Tibial artery (tissue), 4 donors: ENCODE measurements at places on chromosomes 7 and 10.

GRCh38 chr7:44678471-44679179 lies 70.0 kb upstream of the ZMIZ2 start:
- H3K27ac ChIP-seq: no peak overlapping the region
- H3K4me3 ChIP-seq: no peak overlapping the region

DNA sequence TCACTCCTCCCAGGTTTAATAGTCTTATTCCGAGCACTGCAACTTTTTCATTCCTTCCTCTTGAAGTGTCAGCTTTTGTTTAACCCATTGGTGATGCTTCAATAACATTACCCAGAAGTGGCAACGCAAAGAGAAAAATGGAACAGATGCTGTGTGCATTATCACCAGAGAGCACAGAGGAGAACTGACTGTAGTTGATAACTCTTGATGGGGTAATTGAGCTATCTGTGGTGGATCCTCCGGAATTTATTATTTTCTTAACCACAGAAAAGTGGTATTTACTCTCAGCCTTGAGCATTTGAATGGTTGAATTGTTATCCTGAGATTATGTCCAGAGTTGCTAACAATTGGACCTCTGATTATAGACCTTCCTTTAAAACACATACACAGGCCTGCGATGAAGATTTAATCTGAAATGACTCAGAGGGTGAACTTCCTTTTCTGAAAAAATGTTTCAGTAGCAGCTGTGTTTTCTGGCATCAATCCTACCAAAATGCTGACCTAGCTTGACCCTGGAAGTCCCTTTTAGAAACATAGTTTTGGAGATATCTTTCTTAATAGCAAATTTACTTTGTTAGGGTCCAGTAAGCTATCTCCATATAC lies 1584.4 kb upstream of the LRRTM3 start:
- H3K27me3 ChIP-seq: no peaks in the 10 kb centered on the region
- H3K36me3 ChIP-seq: no peaks in the 10 kb centered on the region
- no peaks in the 10 kb centered on the region for H3K4me1 ChIP-seq
- no peak overlapping the region for H3K27ac ChIP-seq

DNA sequence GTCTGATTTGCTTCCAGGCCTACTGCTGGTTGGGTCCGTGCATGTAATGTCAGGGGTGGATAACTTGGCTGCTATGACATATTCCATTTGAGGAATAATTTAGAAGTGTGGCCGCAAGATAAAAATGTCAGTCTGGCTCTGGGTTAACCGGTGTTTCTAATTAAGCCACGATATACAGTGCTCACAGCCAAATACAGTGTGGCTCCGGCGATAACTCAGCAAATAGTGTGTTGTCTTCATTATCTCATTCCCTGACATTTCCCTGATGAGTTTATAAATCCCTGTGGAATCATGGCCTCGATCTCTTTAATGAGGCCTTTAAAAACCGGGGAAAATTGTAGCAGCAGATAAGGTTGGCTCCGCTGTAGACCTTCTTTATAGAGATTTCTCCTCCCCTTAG lies 1125.0 kb downstream of the TYW1 start:
- no peaks in the 10 kb centered on the region for H3K36me3 ChIP-seq
- H3K4me3 ChIP-seq: no peak overlapping the region
- H3K27ac ChIP-seq: no peak overlapping the region
- no peaks in the 10 kb centered on the region for H3K4me1 ChIP-seq
- DNase-seq: no peak

DNA sequence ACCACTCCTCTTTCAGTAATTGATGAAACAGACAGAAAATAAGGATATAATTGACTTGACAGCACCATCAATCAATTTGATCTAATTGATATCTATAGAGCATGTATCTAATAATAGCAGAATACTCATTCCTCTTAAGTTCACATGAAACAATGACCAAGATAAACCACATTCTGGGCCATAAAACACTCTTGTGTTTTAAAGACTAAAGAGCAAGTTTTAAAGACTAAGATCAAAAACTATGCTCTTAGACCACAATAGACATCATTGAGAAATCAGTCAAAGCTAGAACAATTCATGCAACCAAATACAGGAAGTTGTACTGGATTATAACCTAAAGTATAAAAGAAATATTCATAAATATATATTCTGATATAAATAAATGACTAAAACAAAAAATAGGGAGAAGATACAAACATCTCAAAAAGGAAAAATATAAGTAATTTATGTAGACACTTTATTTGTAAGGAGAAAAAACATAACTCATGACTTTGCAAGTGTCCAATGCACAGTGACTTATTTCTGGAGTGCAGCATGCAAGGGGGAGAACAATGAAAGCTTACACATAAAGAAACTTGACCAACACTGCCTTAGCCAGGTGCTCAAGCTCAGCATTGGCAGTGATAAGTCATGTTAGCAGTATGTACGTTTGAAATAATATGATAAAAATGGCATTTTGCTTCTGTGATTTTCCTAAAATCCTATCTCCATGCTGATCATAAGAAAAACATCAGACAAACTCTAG lies 312.7 kb upstream of the IGFBP3 start:
- no peaks in the 10 kb centered on the region for H3K27me3 ChIP-seq
- no peaks in the 10 kb centered on the region for H3K36me3 ChIP-seq
- H3K27ac ChIP-seq: no peak overlapping the region
- H3K4me1 ChIP-seq: no peaks in the 10 kb centered on the region

DNA sequence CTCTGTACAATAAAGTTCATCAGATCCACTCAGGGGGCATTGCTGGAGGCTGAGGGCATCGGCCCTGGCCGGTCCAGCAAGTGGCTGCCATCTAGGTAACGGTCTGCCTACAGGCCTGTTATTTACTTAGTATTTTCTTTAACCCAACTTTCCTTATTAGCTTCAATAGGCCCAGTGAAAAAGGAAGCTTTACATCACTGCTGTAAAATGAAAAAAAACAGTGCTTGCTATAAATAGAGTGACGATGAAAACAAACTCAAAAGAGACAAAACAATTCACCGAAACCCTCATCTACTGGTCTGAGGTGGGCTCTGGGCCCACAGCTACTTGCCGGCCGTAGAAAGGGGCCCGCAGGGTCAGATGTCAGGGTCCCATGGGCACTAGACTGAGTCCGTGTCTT lies 192.5 kb downstream of the ELFN1 start:
- H3K4me3 ChIP-seq: no peak overlapping the region
- no peaks in the 10 kb centered on the region for H3K27me3 ChIP-seq
- no peak for DNase-seq
- no peaks in the 10 kb centered on the region for H3K4me1 ChIP-seq
- no peak overlapping the region for H3K27ac ChIP-seq

GRCh38 chr7:71480791-71481190 lies 348.8 kb downstream of the GALNT17 start:
- DNase-seq: peak; percentile 85
- H3K4me3 ChIP-seq: no peak overlapping the region
- peaks cover 13% of the 10 kb centered on the region for H3K4me1 ChIP-seq
- H3K27ac ChIP-seq: peak overlapping the region; percentile 44
- H3K36me3 ChIP-seq: no peaks in the 10 kb centered on the region
- H3K27me3 ChIP-seq: no peaks in the 10 kb centered on the region

DNA sequence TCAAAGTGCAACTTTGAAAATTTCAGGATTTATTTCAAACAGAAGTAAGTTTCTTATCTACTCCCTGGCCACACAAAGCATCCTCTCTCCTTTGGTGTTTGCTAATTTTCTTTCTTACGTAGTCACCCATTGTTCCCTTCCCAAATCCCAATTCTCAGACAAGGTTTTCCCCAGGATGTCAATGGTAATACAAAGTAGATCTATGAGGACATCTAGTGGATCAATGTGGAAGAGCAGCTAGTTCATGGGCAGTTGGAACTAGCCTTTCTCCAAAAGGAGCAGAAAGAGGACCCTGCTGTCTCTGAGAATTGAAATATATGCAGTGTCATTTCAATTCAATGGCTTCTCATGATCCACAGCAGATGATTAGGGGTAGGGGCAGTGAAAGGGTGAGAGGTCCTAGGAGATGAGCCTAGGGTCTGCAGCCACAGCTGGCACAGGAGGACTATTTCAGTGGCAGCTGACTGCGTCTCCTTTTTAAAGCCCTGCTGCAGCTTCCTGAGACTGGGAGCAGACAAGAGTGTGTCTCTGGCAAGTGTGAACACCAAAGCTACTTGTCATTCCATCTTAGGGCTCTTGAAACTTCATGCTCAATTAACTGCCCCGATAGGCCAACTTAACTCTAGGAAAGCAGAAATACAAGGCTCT lies 632.6 kb downstream of the KCNMA1 start:
- no peaks in the 10 kb centered on the region for H3K36me3 ChIP-seq
- H3K27me3 ChIP-seq: no peaks in the 10 kb centered on the region
- DNase-seq: no peak
- no peak overlapping the region for H3K4me3 ChIP-seq
- peak overlapping the region; percentile 20 for H3K27ac ChIP-seq
- peaks cover 20% of the 10 kb centered on the region for H3K4me1 ChIP-seq

- no peak overlapping the region for H3K4me3 ChIP-seq
- H3K4me1 ChIP-seq: no peaks in the 10 kb centered on the region
- H3K27me3 ChIP-seq: no peaks in the 10 kb centered on the region
- H3K36me3 ChIP-seq: no peaks in the 10 kb centered on the region
Measured at GRCh38 chr7:3579638-3580219, 278.7 kb downstream of the SDK1 start.

DNA sequence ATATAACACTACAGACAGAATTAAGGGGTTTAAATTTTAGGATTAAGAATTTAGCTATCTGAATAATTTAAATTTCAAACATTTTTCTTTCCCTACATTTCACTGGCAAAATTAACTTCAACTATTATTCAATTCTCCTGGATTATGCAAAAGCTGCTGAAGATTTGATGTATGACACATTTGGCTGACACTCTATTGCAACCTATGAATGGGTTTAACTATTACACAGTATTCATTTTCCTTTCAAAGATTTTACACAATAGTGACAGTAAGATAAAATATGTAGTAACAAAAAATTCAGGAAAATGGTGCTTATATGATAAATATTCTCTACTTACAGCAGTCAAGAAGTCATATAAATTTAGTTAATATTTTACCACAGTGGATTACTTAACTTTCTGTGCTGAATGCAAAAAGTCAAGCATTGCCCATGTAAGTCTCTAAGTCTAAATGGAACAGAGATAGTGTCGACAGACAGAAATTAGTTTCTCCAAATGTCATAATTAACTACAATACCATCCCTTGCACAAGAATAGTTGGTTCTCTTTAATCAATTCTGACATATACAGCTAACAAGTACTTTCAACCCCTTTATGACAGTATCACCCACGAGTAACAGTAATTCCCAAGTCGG lies 194.1 kb upstream of the FRMD4A start:
- H3K36me3 ChIP-seq: peaks cover 22% of the 10 kb centered on the region
- H3K4me3 ChIP-seq: no peak overlapping the region
- H3K27me3 ChIP-seq: no peaks in the 10 kb centered on the region
- H3K27ac ChIP-seq: no peak overlapping the region
- H3K4me1 ChIP-seq: no peaks in the 10 kb centered on the region
- no peak for DNase-seq

DNA sequence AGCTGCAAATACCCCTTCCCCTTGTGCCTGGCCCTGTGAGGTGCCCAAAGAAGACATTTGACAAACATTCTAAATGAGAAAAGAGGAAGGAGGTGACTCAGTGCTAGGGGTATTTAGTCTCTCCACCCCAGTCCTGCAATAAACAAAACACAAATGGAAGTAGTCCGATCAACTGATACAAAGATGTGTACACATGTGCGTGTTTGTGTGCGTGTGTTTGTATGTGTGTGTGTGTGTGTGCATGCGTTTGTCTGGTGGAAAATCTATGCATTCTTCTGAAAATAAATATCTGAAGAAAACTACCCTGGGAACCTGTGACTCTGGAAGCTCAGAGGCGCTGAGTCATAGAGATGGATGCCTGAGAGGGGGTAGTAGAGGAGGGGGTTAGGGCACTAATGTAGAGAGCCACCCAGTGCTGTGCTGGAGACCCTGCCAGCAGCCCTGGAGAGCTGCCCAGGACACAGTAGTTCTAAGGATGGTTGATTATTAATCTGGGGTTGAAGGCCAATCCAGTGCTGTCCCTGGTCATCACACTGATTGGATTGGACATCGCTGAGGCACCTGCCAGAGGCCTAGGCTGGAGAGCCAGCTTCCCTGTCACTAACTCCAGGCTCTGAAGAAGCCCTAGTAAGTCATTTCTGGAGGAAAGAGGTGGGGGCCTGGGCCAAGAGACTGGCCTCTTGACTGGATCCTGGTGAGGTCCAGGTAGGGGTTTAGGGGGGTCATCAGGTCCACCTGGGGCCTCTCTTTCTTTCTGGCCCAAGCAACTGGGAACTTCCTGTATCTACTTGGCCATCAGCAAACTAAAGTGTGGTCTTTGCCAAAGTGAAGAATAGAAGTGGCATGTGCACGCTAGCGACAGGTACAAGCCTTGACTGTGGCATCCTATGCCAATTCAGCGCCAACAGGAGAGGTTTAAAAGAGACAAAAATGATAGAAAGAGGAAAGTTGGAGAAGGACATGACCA lies 18.5 kb downstream of the SFTPA1 start:
- no peak overlapping the region for H3K4me3 ChIP-seq
- H3K27me3 ChIP-seq: no peaks in the 10 kb centered on the region
- H3K4me1 ChIP-seq: no peaks in the 10 kb centered on the region
- DNase-seq: no peak

- H3K4me1 ChIP-seq: peaks cover 33% of the 10 kb centered on the region
- H3K27me3 ChIP-seq: peaks cover 13% of the 10 kb centered on the region
- DNase-seq: peak; percentile 53
Measured at GRCh38 chr7:73827567-73828106, 3.2 kb upstream of the CLDN4 start.

DNA sequence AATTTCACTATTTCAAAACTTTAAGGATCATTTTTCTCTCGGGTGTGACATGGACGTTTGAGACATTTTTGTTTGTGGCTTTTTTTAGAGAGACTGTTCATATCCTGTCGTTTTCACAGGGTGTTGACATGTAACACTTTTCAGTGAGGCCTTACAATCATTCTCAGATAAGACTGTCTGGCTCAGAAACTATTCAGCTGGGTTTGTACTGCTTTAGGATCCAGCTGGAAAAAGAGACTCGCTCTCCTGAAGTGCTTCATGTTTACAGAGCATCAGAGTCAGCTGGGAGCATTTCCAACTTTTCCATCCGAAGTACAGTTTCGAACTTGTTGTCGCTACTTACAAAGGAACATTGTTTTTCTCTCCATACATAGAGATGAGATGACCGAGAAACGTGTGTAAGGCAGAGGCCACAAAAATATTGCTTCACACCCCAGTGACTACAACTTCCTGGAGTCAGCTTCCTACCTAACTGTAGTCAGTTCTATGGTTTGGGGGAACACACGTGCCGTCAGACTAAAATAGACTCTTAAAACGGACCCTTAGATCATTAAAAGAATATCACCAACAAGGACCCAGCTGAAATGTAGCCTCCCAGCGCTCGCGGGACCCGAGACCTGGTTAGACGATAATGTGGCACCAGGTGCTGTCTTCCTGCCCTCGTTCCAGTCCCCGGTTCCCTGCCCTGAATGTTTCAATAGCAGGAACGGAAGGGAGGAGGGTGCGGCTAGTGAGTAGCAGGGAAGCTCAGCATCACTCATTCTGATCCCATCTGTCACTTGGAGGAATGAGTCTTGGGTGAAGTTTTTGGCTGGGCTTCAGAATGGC lies 78.0 kb downstream of the MKI67 start:
- H3K4me1 ChIP-seq: no peaks in the 10 kb centered on the region
- H3K4me3 ChIP-seq: peak overlapping the region; percentile 32
- H3K27me3 ChIP-seq: no peaks in the 10 kb centered on the region
- H3K27ac ChIP-seq: peak overlapping the region; percentile 54
